ENCODE measurements at places on chromosomes 16 and 17.

DNA sequence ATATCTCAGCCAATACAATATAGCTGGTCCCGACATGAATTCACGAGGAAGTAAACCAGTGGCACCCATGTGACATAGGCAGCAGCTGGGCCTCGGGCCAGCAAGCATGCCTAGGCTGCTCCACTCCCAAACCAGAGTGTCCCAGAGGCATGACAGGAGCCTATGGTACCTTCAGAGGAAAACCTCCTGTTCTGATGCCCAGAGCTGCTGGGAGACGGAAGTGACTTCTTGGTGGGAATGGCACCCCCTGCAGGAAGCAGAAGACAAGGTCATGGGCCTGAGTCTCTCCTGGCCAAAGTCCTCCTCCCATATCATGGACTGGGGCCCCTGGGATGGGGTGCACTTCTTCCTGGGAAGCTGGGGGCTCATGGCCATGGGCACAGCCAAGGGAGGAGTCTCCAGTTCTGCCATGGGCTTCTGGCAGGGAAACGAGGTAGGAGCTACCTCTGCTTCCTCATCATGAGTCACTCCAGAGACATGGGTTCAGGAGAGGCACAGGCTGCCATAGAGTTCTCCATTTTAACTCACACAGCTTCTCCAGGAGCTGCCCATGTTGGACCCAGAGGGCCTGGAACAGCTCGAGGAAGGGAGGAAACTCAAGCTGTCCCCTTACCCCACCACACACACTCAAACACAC, 13.4 kb downstream of the FBF1 start:
- DNase-seq, result no peak

GRCh38 chr17:76414334-76415295, 30.2 kb downstream of the SPHK1 start:
- peak; percentile 46 for DNase-seq

DNA sequence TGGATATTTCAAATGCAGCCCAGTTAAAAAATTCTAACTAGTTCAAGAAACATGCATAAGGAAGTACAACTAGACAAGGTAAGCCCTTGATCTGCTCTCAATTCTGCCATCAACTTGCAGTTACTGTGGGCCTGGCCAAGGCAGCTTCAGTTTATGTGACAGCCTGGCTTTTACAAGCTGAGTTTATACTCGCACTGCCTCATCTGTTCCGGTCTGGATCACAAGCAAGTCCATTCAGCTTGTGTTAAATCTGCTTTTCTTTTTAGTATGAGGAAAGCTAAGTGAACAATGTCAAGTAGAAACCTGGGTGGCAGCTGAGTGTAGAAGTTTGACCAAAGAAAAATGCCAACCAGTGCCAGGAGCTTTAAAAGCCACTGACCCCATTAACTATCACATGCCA, 76.6 kb upstream of the CORO6 start:
- DNase-seq, result no peak

DNA sequence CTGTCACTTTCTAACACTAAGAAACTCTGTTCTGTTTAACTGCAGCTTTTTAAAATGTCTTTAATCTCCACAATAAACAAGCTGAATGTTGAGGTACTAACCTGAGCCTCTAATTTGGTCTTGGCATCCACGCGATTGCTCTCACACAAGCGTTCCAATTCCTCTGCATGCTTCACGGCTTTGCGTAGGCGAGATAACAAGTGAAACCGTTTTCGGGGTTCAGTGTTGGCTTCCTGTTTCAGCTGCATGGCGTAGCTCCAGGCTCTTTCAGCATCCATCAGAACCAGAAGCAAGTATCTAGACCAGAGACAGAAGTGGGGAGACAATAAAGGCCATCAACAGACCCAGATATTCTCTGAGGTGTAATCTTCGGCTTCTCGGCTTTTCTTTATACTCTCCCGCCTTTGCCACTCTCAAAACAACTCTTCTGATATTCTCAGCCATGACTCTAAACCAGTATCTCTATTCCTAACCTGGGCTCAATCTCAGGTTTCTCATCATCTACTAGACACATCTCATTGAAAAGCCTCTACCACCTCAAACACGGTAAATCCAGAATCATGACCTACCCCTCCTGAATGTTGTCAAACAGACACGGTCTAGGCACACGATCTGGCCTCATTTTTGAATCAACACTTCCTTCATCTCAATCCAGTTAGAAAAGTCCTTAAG, 8.3 kb downstream of the SRP68 start:
- no peak for DNase-seq

- peak; percentile 85 for DNase-seq
Observed at GRCh38 chr17:34252444-34253138, 2.5 kb upstream of the CCL2 start.

GRCh38 chr17:8463099-8463498, 27.4 kb downstream of the NDEL1 start:
- peak; percentile 16 for DNase-seq

GRCh38 chr16:69469807-69470561, 45.6 kb downstream of the CYB5B start:
- DNase-seq, result no peak

DNA sequence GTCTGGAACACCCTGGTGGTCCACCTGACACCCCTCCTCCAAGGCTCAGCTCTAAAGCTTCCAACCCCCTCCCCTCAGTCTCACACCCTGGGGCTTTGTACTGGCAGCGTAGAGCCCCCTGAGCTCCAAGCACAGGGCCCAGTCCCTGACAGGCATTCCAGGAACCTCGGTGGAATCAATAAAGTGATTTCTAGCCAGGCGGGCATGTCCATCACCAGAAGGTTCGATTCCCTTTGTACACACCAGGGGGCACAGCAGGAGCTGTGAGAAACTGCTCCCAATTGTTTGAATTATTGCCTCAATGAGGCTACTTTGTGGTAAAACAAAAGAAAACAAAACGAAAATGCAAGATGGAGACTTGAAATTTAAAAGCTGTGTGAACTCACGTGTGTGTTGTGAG, 51.8 kb downstream of the SMPD3 start:
- peak; percentile 35 for DNase-seq

DNA sequence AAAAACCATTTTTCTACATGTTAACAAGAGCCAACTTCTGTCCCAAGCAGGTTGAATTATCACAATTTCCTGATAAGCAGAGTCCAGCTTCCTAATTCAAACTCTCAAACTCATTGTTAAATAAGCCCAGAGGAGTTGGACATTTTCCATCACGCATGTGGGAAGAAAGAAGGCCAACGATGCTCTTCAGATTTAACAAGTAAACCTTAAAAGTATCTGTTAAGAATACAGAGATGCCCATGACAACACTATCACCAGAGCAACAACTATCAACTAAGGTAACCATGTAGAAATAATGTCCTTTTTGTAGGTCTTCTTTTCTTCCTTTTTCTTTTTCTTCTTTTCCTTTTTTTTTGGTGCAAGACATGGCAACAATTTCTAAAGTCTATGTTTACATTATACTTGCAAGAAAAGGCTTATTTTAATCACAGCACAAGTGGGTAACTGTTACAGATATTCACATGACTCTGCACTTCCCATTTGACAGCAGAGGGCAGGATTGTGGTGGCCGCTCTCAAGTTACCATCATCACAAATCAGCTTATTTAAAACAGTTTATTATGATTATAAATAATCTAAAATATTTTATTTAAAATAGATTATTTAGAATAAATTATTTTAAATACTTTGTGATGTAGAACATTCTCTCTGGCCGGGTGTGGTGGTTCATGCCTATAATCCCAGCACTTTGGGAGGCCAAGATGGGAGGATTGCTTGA, 35.7 kb upstream of the DHRS7B start:
- DNase-seq, result no peak

DNA sequence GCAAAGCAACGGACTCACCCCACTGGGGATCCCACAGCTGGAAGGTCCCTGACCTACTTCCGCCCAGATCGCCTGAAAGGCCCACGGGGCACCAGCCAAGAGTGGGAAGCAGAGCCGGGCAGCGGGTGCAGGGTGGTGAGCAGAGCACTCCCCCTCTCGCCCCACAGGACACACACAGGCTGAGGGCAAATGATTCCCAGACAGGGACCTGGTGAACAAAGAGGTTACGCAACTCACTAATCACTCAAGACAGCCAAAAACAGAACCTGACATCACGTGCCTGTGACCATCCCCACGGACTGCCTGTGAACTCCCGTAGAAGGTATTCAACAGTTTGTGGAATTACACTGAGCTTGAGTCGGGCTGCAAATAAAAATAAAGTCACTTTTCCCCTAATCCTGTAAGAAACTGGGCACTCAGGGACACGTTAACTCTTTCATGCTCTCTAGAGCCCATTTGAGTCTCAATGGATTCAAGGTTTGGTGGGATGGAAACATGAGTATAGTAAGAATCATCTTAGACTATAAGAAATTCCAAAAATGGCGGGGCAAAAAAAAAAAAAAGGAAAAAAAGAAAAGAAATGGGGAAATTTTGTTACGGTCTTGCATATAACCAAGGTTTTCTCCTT, 396.1 kb downstream of the SOX9 start:
- peak; percentile 28 for DNase-seq

DNA sequence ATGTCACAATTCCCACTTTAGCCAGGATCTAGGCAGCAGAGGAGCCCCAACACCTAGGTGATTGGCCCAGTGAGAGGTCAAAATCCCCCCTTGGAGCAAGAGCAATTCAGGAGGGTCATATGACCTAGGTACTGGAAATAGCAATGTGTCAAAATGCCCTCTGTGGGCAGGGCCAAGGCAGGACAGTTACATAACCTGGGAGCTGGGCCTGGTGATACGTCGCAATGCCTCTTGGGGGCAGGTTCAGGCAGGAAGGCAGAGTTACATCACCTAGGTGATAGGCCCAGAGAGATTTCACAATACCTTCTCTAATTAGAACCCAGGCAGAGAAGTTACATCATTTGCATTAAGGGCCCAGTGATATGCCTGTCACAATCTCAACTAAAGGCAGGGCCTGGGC, 1906.3 kb downstream of the TP53TG3F start:
- DNase-seq, result no peak

- no peak for DNase-seq
Observed at GRCh38 chr17:17372856-17373520, 69.8 kb downstream of the NT5M start.

DNA sequence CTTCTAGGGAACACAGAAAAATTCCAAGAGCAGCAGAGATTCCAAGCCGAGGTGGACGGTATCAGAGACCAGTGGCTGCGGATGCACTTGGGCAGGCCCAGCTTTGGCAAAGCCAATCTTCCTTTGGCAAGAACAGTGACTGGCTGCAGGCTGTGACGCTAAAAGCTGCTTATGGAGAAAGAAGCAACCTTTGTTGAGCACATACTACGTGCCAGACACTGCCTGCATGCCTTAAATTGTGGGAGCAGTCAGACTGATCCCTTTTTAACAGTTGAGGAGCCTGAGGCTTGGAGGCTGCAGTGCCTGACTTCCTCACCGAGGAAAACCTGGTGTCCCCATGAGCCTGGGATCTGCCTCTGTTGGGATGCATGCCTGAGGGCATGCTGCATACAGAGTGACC, 69.0 kb upstream of the AMZ2 start:
- DNase-seq, result no peak

GRCh38 chr17:81682565-81683207, 911 bp downstream of the ARL16 start:
- DNase-seq, result peak; percentile 16

DNA sequence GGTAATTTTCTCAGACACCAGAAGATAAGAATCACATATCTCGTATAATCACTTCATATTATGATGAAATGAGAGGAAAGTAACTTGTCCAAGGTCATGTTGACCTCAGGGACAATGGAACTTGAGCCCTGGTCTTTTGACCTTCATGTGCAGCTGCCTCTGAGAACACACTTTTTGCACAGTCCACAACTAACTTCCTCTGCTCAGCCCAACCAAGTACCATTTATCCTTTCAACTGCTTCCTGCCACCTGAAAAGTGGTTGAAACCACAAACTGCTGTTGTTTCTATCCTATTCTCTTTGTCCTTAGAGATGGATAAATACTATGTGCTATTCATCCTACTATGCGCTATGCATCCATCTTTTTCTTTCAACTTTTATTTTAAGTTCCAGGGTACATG, 2.3 kb upstream of the CCL1 start:
- DNase-seq, result no peak

GRCh38 chr17:74922172-74922571, 883 bp downstream of the USH1G start:
- no peak for DNase-seq

Measured in astrocyte of the spinal cord (primary cell).